Right renal pelvis (tissue), 4 donors: ENCODE measurements at places on chromosomes 12 and 14. TPM values are rescaled to one million over a fixed set of nuclear protein-coding genes. Genes with fewer than 3 reads are reported as not detected.

OLR1 gene
- 1.2 TPM for polyA plus RNA-seq

ARHGAP9 gene
- polyA plus RNA-seq: 2.6 TPM

MUCL1 gene
- not detected for polyA plus RNA-seq

CMA1 gene
- polyA plus RNA-seq: 0.30 TPM
